ENCODE measurements at places on chromosomes 11 and 22.

- no peak for DNase-seq
Observed at GRCh38 chr11:31132531-31133421, 236.8 kb downstream of the DCDC1 start.

DNA sequence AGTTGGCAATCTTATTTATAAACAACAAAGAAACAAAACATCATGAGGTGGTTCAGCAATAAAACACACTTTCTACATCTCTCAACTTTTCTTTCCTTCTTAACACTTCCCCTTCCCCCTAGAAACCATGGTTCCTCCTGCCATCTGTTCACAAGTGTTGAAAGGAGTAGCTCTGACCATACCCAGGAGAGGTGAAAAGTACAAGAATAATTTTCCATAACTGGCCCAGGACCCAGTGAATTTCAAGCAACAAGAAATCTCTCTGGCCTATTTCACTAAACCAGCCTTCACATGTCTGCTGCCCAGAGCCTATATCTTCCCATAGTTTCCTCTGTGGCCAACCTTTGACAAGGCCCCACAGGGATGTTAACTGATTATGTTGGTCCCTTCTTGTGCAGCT, 98.2 kb upstream of the CEP126 start:
- DNase-seq = no peak

DNA sequence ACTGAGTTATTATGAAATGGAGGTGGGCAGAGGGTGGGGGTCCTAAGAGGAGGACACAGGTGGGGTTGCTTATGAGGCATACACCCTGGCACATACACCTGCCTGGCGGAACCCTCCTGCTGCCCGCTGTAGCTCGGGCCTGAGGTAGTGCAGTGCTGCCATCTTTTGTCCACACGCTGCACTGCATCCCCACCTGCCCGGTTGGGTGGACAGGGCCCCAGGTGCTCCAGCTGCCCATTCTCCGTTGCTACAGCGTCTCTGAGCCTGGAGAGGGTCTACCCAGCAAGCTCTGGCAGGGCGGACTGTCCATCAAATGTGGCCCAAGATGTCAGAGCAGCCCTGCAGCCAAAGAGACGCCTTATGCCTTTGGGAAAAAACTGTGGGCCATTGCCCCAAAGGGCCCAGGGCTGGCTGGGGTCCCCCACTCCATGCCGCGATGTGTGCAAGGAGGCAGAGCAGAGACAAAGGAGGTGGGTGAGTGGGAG, 131.2 kb downstream of the BUD13 start:
- no peak for DNase-seq

- DNase-seq = no peak
Observed at GRCh38 chr11:73308961-73309919, 1.2 kb downstream of the ARHGEF17 start.

- DNase-seq = no peak
Observed at GRCh38 chr11:13119361-13119760, 110.2 kb downstream of the RASSF10 start.

- DNase-seq = no peak
Observed at GRCh38 chr22:46815896-46816731, 53.7 kb downstream of the TBC1D22A start.

DNA sequence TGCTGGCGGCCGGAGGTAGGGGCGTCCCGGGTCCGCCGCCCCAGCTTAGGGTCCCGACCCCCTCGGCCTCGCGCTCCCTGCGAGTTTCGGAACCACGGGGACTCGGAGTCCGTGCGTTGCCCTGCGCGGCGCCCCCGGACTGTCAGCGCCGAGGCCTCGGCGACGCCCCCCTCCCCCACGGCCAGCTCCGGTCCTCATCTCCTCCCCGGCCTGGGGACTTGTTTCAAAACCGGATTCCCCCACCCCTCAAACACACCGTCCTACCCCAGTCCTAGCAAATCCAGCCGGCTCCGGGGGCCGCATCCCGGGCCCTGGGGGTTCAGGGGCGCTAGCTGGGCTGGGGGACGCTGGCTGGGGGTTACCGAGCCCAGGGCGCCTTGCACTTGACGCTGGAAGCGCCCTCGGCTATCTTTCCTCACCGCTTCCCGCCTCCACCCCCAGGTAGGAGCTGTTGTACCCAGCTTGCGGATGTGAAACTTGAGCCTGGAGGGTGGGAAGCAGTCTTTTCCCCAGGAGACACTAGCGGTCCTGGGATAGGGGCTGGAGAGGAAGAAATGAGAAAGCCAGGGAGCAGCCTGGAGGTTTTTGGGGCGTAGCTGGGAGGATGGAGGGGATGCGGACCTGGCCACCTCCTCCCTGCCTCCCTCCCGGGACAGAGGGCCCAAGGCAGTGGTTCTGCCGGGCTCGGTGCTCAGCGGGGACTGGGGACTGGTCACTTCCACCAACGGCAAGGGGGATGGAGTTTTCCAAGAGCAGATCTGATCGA, 550 bp downstream of the FBLN1 start:
- DNase-seq = no peak

DNA sequence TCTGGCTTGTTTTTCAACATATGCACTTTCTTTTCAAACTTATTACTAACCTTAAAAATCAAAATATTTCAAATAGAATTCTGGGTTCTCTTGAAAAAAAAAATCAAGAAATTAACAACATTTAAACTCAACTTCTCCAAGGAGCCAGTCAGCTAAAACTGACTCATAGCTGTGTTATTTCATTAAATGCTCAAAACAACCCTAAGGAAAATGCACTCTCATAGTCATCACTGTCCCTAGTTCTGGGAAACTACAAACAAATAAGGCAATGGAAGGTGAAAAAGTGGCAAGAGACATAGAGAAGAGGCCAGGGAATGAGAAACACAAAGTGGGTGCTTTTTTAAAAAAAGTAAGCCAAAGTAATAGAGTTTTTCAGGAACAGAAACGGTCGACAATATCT, 4.1 kb upstream of the ARHGAP20 start:
- DNase-seq = no peak

DNA sequence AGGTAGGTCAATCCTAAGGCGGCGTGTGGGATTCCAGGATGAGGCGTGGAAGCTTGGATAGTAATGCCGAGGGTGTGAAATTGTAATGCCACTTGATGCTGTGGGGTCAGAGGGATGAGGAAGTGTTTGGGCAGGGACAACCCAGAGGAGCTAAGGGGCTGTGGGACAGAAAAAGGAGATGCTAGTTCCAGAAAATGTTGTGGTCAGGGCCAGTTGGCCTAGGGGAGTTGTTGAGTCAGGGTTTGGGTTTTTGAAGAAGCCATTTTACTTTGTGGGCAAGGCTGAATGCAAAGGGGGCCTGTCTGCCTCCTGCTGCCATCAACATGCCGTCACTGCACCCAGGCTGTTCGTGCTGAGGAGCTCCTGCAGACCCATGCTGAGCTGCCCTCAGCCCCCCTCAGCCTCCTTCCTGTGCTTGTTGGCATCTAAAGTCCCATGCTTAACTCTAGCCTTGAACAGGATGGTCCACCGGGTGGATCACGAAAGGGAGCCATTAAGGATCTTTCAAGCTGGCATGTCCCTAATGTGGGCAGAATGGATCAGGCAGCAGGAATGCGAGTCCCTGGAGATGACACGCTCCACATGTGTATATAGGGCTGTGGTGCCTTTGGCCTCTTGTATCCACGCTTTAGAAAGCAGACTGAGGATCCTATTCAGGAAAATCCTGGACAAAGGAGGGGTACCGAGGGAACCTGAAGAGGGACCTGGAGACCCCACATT, 2.1 kb downstream of the C11orf16 start:
- no peak for DNase-seq
